Neuronal stem cell (in vitro differentiated cells): ENCODE measurements at places on chromosomes 1 and 21.

DNA sequence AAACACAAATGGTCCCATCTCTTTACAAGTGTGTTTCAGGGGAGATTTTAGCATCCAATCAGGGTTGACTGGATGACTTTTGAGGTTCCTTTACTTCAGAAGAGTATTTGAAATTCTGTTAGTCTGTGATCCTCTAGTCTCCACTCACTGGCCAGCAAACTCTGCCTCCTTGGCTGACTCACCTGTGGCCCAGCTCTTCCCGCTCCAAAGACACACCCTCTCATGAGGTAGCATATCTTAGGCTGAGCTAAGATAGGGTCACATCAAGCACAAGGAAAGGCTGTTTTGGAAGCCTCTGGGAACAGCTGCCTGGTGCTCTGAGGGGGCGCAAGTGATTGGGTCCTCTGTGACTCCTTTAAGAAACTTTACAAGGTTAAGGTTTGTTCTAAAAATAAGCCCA is 102.3 kb upstream of the FGGY start:
- no peak overlapping the region for H3K4me3 ChIP-seq
- H3K4me1 ChIP-seq: no peaks in the 10 kb centered on the region
- H3K27me3 ChIP-seq: no peaks in the 10 kb centered on the region
- H3K36me3 ChIP-seq: no peaks in the 10 kb centered on the region
- no peak for DNase-seq

GRCh38 chr1:26218906-26219494 is 15.0 kb upstream of the CEP85 start:
- DNase-seq: no peak
- H3K27me3 ChIP-seq: peaks cover 31% of the 10 kb centered on the region
- peaks cover 7% of the 10 kb centered on the region for H3K4me1 ChIP-seq
- H3K27ac ChIP-seq: no peak overlapping the region
- H3K4me3 ChIP-seq: no peak overlapping the region

DNA sequence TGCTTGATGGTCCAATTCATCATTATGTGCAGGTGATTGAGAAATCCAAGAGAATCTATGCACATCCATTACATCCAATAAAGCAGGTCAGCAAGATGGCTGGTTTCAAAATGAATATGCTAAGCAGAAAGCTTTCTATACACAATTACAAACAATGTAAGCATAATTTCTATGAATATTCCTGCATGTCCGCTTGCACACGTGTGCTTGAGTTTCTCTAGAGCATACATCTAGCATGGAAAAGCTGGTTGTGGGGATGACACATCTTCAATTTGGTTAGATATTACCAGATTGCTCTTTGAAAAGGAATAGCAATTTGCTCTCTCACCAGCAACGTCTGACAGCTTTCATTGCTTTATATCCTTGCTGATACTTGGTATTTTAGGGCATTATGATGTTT is 160.4 kb upstream of the HMGB4 start:
- H3K27ac ChIP-seq: no peak overlapping the region
- no peak for DNase-seq
- no peaks in the 10 kb centered on the region for H3K4me1 ChIP-seq
- no peaks in the 10 kb centered on the region for H3K36me3 ChIP-seq
- no peak overlapping the region for H3K4me3 ChIP-seq

GRCh38 chr1:62962901-62963776 is 179.2 kb downstream of the ATG4C start:
- peaks cover 4% of the 10 kb centered on the region for H3K4me1 ChIP-seq
- no peaks in the 10 kb centered on the region for H3K27me3 ChIP-seq
- H3K36me3 ChIP-seq: no peaks in the 10 kb centered on the region
- no peak overlapping the region for H3K27ac ChIP-seq

GRCh38 chr21:39804240-39804639 is 59.3 kb downstream of the IGSF5 start:
- no peaks in the 10 kb centered on the region for H3K36me3 ChIP-seq
- no peaks in the 10 kb centered on the region for H3K27me3 ChIP-seq
- no peaks in the 10 kb centered on the region for H3K4me1 ChIP-seq
- no peak overlapping the region for H3K27ac ChIP-seq

- H3K27ac ChIP-seq: no peak overlapping the region
- no peaks in the 10 kb centered on the region for H3K27me3 ChIP-seq
Observed at GRCh38 chr1:199954699-199955098, 72.8 kb upstream of the NR5A2 start.

GRCh38 chr1:220316305-220316704 is 44.1 kb upstream of the RAB3GAP2 start:
- H3K27ac ChIP-seq: no peak overlapping the region
- no peaks in the 10 kb centered on the region for H3K36me3 ChIP-seq
- peaks cover 7% of the 10 kb centered on the region for H3K27me3 ChIP-seq
- DNase-seq: no peak
- H3K4me3 ChIP-seq: no peak overlapping the region

DNA sequence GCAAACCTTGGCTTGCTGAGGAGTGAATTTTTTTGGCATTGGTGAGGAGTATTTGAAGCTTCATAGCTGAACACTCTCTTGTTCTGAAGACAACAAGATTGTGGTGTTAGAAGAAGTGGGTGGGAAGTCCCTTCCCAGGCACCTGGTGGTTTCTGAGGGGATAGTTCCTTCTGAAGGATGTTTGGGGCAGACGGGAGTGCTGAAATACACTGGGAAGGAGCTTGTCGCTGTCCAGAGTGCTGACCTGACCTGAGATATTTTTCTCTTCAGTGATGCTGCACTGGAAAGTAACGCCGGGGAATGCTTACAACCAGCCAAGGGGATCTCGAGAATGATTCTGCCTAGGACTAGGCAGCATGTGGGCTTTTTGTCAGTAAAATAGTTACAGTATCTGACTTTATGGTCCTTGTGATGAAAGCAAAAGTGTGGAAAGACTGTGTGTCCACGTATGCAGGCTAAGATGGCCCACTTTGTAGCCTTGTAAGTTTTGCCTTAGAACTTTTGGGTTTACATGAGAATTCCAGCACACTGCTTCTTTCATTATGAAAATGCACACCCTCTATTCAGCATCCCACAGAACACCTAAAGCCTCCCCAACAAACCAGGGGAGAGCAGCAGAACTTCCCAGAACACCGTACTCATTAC is 33.1 kb upstream of the NFASC start:
- H3K4me3 ChIP-seq: no peak overlapping the region
- DNase-seq: peak; percentile 79
- H3K4me1 ChIP-seq: no peaks in the 10 kb centered on the region
- no peak overlapping the region for H3K27ac ChIP-seq
- H3K36me3 ChIP-seq: no peaks in the 10 kb centered on the region

- no peak for DNase-seq
- H3K27ac ChIP-seq: no peak overlapping the region
- H3K27me3 ChIP-seq: no peaks in the 10 kb centered on the region
- H3K4me1 ChIP-seq: peaks cover 4% of the 10 kb centered on the region
- H3K36me3 ChIP-seq: peaks cover 3% of the 10 kb centered on the region
Observed at GRCh38 chr1:241311056-241311746, 45.8 kb downstream of the RGS7 start.

DNA sequence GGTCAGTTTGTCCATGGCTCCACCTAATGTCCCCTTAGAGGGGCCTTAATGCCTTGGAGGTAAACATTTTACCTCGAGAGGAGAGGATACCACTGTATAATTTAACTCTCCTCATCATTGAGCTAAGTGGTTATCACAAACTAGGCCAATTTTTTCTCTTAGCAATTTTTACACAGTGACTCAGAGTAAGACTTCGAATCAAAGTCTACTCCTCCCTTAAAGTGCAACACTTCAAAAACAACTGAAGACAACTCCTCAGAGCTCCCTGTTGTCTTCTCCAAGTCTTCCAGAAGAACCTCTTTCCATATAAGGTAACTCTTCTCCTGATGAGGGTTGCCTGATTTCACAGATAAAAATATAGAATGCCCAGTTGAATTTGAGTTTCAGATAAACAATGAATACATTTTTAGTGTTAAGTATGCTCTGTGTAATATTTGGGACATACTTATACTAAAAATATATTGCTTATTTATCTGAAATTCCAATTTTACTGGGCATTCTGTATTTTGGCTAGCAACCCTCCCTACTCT is 4.9 kb upstream of the PTGFRN start:
- H3K27me3 ChIP-seq: peaks cover 53% of the 10 kb centered on the region
- peaks cover 6% of the 10 kb centered on the region for H3K4me1 ChIP-seq
- no peak overlapping the region for H3K4me3 ChIP-seq
- DNase-seq: no peak
- H3K36me3 ChIP-seq: no peaks in the 10 kb centered on the region

DNA sequence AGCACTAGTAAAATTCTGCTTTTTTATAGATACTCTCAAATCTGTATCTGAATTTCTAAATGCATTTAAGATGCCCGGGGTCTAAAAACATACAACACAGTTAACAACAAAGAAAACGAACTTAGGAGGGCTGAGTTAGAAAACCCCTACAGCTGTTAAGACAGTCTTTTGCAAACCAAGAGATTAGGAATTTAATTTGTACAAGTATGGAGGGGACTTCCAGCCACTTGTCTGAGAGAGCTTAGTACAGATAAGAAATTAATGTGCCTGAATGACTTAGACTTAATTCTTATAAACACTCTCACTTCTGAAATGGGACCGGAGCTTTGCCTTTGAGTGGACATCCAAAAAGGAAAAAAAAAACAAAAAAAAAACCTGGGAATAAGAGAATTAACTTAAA is 61.6 kb downstream of the SMYD3 start:
- no peak overlapping the region for H3K4me3 ChIP-seq
- no peaks in the 10 kb centered on the region for H3K27me3 ChIP-seq
- no peak for DNase-seq
- H3K27ac ChIP-seq: no peak overlapping the region

DNA sequence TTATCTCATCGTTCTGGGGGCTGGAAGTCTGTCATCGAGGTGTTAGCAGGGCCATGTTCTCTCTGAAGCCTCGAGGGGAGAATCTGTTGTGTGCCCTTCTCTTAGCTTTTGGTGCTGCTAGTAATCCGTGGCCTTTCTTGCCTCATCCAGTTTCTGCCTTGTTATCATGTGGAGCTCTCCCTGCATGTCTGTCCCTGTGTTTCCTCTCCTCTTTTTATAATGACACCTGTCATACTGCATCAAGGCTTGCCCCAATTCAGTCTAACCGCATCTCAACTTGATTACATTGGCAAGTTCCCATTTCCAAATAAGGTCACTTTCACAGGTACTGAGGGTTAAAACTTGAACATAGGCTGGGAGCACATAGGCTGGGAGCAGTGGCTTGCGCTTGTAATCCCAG is 82.6 kb upstream of the CNIH3 start:
- DNase-seq: no peak
- H3K27me3 ChIP-seq: no peaks in the 10 kb centered on the region

DNA sequence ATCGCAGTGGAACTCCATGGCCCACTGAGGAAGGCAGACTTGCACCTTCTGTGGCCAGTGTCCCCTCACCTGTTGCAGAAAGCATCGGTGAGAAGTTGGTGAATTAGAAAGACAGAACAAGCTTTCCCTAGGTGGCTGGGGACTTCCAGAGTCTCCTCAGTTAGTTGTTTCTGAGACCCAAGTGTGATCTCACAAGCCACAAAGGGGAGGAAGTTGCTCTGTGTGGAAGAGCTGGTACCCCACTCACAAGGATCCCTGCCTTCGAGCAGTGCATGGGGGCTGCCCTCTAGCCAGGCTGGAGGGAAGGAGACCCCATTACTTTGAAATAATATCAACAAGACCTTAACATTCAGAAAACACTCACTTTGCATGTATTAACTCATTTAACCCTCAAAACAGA is 2.1 kb downstream of the PRELP start:
- H3K36me3 ChIP-seq: no peaks in the 10 kb centered on the region
- no peak overlapping the region for H3K27ac ChIP-seq
- no peaks in the 10 kb centered on the region for H3K27me3 ChIP-seq
- DNase-seq: no peak

GRCh38 chr1:40706626-40707025 is 15.1 kb downstream of the NFYC start:
- peaks cover 8% of the 10 kb centered on the region for H3K4me1 ChIP-seq
- H3K36me3 ChIP-seq: no peaks in the 10 kb centered on the region
- H3K27ac ChIP-seq: no peak overlapping the region
- no peaks in the 10 kb centered on the region for H3K27me3 ChIP-seq

GRCh38 chr1:7366955-7367665 is 404.0 kb upstream of the VAMP3 start:
- H3K27ac ChIP-seq: no peak overlapping the region
- no peaks in the 10 kb centered on the region for H3K36me3 ChIP-seq
- no peak overlapping the region for H3K4me3 ChIP-seq
- H3K27me3 ChIP-seq: no peaks in the 10 kb centered on the region

GRCh38 chr1:221274373-221274772 is 395.1 kb downstream of the HLX start:
- peak; percentile 59 for DNase-seq
- H3K4me1 ChIP-seq: peaks cover 1% of the 10 kb centered on the region
- no peak overlapping the region for H3K27ac ChIP-seq
- no peak overlapping the region for H3K4me3 ChIP-seq

DNA sequence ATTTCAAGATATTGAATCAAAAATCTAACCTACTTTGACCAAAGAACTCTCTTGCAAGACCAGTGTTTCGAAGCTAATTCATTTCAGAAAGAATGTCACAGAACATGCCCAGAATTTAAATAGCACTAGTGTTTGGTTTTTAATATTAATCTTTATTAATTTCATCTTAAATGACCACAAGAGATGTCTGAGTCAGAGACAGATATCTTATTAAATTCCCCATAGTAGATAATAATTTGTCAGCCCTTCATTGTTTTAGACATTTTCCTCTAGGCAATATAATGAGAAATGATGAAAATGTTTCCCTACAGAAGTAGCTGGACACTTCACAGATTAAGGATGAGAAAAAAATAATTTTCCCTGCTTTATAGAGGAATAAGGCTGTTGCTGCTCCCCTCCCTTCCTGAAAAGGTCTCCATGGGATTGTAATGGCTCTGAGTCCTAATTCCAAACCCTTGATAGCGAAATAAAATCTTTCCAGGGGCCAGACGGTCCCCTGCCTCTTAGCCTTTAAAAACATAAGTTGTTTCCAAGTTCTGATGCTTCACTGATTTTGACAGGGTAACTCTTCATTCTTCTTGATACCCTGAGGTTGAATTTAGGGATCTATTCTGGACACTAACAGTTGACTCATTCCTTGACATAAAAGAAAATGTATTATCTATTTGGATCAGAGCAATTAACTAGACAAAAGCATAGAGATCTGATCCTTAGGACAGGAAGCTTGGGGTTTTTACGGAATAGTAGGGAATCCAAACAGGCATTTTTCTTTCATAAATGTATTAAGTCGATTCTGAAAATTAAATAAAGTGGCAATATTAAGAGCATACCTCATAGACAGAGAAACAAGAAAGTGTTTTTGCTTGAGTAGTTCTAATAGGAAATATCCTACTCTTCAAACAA is 820.8 kb downstream of the BRINP3 start:
- no peaks in the 10 kb centered on the region for H3K4me1 ChIP-seq
- no peak overlapping the region for H3K4me3 ChIP-seq
- H3K27ac ChIP-seq: no peak overlapping the region
- no peaks in the 10 kb centered on the region for H3K27me3 ChIP-seq
- DNase-seq: no peak
- H3K36me3 ChIP-seq: no peaks in the 10 kb centered on the region

DNA sequence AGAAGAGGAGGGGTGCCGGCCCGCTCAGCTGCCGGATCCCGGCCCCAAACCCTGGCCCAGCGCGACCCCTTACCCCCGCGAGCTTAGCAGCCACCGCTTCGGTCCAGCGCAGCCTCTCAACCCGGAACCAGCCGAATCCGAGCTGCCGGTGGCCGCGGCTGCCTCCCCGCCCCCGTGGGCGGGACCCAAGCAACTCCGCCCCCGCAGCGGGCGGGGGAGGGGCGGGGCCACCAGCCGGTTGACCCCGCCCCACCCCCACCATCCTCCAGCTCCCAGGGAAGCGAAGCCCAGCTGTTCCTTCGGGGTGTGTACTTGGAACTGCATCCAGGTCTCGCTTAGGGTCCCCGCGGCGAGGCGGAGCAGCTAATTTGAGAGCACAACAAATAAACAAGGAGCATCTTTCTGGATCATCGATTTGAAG is at the start of gene TRIM62:
TSS of gene TRIM62 (minus strand) at position 123 of the 421 bp plus-strand sequence. CDS start 611 bp downstream, outside the sequence.
- H3K27me3 ChIP-seq: no peaks in the 10 kb centered on the region
- H3K4me1 ChIP-seq: peaks cover 17% of the 10 kb centered on the region
- peak; percentile 90 for DNase-seq
- no peak within 1 kb of the TSS for H3K27ac ChIP-seq
- peak within 1 kb of the TSS; percentile 92 for H3K4me3 ChIP-seq
